CD4-positive, alpha-beta T cell (primary cell): ENCODE measurements at places on chromosomes 11 and 22.

DNA sequence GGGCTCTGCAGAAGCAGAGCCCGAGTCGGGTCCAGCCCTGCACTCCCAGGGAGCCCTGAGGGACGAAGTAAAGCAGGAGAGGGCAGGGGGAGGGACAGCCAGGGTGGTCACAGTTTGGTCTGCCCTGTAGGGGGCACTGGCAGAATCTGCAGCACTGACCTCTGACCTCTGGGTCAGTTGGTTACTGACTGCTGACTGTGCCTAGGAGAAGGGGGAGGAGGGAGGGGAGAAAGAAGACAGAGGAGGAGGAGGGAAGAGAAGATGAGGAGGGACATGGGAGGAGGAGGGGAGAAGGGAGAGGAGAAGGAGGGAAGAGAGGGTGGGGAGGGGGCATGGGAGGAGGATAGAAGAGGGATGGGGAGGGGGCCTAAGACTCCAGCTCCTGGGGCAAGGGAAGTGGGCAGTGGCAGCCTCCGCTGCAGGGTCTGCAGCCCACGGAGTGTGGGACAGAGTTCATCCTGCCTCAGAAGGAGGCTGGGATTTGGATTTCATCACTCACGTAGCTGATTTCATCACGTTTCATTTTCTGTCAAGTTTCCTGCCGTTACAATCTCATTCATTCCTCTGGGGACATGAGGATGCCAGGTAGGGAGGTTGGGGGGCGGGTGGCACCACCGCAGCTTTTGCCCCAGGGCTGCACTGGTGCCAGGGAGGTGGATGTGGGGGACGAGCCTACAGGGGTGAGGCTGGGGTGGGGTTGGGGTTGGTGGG is 55.2 kb downstream of the FLRT1 start:
- no peak for DNase-seq

DNA sequence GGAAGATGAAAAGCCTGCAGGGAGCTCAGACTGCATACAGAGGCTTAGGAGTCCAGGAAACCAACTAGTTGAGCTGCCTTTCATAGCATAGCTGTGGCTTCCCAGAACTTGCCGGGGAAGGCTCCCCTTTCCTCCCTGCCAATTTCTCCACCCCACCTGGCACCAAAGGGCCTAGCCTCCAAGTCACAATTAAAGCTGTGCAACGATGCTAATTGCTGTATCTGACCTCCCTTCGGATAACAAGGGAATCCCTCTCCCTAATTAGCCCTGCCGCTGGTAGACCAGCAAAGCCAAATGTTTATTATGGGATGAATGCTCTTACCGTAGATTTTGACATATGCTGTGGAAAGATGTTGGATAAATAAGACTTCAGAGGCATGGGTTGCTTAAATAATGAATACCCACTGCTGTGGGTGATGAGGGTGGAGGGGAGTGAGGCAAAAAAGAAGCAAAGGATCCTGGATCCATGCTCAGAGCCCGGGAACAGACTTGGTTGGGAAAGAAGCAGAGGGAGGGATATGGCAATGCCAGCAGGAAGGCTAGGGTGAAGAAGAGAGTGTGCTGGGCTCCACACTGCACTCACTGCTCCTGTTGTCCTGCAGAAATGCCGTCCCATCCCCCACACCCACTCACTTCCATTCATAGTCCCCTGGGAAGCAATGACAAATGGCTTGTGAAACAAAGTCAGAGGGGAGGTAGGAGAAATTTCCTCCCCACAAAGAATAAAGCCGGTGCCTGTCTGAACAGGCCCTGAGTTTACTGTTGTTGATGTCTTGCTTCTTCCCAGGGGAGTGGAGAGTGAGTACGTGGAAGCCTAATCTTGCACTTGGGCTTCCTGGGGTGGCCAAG is 608.1 kb upstream of the CADM1 start:
- no peak for DNase-seq

- no peak for DNase-seq
Observed at GRCh38 chr11:36328966-36329673, 33.0 kb downstream of the PRR5L start.

DNA sequence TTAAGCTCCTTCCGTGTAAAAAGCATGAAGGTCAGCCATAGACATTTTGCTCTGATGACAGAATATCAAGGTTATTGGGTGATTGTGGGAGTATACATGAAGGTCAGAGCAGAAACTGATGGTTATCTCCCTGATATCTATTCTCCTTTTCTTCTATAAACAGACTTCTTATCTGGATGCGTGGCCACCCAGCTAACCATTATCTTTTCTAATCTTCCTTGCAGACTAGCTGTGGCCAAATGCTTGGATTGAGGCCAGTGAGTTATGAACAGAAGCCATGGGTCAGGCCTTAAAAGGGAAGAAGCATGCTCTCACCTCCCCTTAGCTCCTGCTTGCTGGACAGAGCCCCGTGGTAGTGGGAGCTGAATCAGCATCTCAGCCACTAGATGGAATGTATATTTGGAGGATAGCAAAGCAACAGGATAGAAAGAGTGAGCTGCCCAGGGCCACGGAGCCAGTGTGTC is 31.3 kb upstream of the LRRC55 start:
- DNase-seq = no peak

- DNase-seq = no peak
Observed at GRCh38 chr11:128135451-128135850, 451.9 kb downstream of the ETS1 start.

GRCh38 chr11:70066628-70067027 is 11.5 kb upstream of the ANO1 start:
- no peak for DNase-seq

DNA sequence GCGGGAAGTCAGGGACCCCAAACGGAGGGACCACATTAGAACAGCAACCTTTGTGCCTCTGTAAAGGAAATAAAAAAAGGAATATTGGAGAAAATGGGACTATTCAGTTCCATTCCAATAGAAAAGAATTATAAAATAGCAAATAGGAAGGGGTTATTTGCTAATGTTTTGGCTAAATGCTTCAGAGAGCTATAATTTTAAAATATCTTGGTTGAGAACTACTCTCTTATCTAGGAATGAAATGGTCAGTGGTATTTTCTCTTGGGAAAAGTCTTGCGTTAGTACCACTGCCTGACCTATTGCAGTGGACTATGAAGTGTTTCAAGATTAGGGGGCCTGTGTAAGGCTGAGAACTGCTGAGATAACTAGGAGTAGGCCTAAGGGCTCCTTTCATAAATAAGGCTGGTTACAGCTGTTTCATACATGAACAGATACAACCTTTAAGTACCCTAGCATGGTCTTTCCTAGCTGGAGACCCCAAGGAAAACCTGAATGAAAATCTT is 6.9 kb upstream of the WEE1 start:
- no peak for DNase-seq

- no peak for DNase-seq
Observed at GRCh38 chr22:34688825-34689224, 377.1 kb upstream of the ISX start.
